ENCODE measurements at places on chromosomes 12 and 14.

DNA sequence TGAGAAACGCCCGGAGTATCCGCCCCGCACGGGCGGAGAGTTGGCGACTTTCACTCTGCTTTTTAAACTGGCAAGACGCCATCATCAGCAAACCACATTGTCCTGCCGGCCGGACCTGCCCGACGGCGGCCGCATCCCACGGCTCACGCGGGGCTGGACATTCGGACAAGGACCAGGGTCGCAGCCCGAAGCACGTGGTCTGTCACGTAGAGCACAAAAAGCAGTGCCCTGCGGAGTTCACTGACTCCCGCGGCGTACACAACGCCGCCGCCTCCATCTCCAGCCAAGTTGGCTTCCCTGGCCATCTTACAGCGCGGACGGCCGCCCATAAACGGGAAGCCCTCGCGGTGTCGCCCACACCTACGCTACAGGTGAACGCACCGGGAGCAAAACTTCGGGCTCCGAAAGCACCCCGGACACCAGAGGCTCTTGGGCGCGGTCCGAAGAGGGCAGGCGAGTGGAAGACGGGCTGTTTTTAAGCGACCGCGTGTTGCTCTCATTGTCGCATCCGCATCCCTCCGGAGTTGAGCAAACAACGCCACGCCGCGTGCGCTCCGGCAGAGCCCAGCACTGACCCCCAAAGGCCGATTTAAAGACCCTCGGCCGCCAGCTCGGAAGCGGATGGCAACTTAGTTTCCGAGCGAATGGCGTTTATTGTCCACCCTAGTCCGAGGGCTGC, 966 bp downstream of the SINHCAF start:
- DNase-seq: peak; percentile 67

GRCh38 chr12:70733385-70733784, 96.2 kb upstream of the PTPRB start:
- DNase-seq: no peak

GRCh38 chr14:44339231-44339630, 167.9 kb downstream of the FSCB start:
- no peak for DNase-seq

- DNase-seq: no peak
Observed at GRCh38 chr12:95088379-95088778, 15.0 kb upstream of the NR2C1 start.

DNA sequence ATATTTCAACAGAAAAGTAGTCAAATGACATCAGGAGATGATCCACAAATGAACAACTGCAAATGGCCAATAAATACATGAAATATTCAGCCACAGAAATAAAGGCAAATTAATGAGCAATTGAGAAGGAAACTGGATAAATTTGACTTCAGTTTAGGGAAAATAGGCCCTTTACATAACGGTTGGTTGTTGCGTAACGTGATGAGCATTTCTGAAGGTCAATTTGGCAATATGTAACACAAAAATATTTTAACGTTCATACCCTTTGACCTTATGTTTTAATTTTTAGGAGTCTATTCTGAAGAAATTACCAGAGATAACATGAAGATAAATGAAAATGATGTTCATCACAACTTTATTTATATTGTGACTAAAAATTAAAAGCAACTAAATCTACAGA, 14.7 kb upstream of the MSRB3 start:
- no peak for DNase-seq

- DNase-seq: no peak
Observed at GRCh38 chr14:81165188-81165587, 55.6 kb downstream of the GTF2A1 start.

DNA sequence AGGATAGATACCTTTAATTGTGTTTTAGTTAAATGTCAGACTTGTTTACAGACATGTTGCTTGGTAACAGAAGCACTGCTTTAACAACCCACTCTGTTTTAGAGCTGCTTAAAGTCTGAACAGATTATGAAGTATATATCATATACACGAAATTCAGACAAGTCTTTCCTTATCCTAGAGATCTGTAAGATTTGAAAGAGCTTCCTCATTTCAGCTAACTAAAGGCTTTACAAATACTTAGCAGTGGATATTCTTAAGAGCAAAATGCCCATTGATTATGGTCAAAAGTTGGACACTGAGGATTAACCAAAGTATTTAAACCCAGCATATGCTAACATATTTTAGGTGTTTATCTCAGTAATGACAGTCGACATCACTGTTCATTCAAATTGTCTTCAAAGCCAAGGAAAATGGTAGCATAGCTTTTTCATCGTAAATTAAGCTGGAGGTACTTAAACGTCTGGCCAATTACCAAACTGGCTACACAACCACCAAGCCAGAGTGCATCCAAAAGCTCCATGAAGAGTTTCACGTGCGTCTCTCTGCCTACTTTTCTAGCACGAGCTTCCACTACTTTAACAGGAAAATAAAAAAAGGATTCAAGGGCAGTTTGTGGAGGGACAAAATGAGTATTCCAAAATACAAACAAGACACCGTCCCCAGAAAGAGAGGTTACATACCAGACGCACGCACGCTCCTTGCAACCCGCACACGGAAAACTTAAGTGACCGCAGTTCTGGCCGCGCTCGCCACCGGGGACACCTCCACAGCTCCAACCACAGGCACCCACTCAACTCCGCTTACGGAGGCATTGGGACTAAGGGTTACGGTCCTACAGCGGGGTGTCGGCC, 565 bp downstream of the CEP83 start:
- DNase-seq: peak; percentile 35

- no peak for DNase-seq
Observed at GRCh38 chr12:48078901-48079300, 27.0 kb downstream of the SENP1 start.

GRCh38 chr14:103949131-103949790, 6.9 kb upstream of the RD3L start:
- DNase-seq: no peak

GRCh38 chr14:55316564-55316963, 45.3 kb downstream of the FBXO34 start:
- no peak for DNase-seq

DNA sequence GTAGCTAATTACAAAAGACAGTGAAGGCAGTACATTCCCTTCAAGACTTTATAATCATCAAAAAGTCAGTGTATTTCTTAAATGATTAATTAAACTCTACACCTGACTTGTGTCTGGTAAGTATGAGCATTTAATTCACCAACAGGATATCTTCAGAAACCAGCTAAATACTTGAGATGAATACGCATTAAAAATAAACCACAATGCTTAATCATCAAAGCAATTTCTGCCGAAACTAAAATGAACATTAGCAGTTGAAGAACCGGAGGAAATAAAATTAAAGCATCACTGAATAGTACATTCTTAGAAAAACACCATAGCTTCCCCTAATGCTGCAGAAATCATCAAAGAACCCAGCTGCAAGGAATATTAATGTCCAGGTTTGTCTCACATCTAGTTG, 32.7 kb downstream of the SLC25A21 start:
- no peak for DNase-seq

- DNase-seq: no peak
Observed at GRCh38 chr12:2453761-2454090, 341.0 kb upstream of the FKBP4 start.

DNA sequence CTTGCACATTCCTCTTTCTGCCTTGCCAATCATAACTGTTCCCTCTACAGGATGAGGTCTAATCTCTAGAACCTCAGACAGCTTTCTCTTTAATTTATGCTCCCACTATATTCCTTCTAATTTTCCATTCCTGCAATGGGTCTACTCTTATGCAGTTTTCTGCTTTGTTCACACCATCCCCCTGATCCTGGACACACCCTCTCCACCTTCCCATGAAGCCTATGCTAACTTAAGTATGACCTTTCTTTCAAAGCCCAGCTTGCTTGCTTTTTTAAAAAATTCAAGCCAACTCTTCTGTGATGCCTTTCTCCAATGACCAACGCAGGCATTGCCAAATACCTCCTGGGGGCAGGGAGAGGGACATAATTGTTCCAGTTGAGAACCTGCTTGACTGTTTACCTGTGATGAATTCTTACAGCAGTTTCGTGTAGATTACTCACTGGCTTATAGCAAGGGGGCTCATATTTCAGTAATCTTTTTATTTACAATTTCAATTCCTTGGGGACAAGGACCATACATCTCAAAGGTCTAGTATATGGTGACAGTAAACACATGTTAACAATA, 7.8 kb downstream of the SLC38A1 start:
- DNase-seq: no peak

DNA sequence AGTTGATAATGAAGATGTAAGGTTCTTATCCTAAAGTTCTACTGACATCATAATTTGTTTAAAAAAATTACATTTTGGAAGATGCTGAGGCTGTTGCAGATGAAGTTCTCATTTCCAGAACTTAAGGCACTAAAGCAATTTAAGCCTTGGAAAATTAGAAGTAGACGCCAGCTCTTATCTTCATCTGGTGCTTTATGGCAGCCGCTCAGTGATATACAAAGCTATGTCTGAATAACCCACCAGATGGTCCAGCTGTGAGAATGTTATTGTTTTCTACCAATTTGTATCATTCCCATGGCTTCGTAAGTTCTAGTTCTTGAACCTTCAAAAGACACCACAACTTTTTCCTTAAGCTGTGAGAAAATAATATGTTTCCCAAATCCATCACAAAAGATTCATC, 212.1 kb upstream of the ARID2 start:
- DNase-seq: no peak

- DNase-seq: no peak
Observed at GRCh38 chr14:96187216-96188031, 17.2 kb upstream of the BDKRB2 start.

GRCh38 chr14:105945896-105946295, 419.5 kb downstream of the TMEM121 start:
- peak; percentile 33 for DNase-seq

GRCh38 chr12:81520064-81520945, 238.8 kb downstream of the PPFIA2 start:
- DNase-seq: no peak

- DNase-seq: no peak
Observed at GRCh38 chr12:57584690-57585089, 6.3 kb upstream of the PIP4K2C start.

DNA sequence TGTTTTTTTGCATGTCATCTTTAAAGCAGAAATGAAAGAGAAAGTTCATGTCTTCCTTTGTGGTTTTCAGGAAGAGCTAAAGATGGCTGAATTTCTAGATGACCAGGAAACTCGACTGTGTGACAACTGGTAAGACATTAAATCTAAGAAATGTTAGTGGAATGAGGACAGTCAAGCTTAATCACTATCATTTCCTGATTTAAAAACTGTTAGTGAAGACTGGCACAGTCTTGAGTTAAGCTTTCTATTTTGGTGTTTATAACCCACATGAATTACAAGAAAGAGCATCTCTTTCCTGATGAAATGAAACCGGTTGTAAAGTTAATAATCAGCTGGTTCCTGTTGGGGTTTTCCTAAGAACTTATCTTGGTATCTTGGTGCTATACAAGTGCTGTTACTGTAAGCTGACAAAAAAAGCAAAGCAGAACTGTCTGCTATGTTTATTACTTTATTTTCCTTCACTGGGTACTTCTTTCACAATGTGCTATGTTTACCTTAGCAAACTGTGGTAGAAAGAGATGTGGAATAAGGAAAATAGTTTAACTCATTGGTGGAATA, 5.2 kb downstream of the TRAFD1 start:
- no peak for DNase-seq

GRCh38 chr14:85421186-85421877, 108.6 kb upstream of the FLRT2 start:
- no peak for DNase-seq

- no peak for DNase-seq
Observed at GRCh38 chr14:23159532-23159931, 23.9 kb downstream of the SLC7A8 start.

DNA sequence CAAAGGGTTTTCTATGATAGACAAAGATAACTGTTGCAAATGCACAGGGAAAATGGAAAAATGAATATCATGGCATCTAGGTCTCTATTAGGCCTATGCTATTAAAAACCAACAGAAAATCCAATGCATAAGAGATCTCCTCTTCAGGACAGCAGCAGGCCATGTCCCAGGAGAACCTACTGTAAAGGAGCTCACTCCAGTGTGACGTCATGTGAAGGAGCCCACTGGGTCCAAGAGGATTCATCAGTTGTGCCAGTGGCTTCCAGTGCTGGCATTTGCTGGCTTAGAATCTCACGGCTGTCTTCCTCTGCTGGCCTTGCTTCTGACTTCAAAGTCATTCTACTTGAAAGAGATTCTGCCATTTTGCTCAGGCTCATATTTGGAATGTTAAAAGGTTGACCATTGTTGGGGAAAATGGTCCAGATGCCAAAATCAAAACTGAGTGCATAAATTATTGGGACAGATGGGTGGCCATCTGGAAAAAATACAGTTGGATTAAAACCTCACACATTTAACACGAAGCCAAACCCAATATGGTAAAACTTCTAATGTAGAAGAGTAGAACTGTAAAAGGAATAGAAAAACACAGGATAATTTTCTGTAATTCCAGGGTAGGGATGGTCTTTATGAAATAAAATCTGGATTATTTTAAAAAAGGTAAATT, 75.4 kb upstream of the ARID2 start:
- DNase-seq: no peak

GRCh38 chr14:72247896-72248465, 315.8 kb downstream of the RGS6 start:
- no peak for DNase-seq

DNA sequence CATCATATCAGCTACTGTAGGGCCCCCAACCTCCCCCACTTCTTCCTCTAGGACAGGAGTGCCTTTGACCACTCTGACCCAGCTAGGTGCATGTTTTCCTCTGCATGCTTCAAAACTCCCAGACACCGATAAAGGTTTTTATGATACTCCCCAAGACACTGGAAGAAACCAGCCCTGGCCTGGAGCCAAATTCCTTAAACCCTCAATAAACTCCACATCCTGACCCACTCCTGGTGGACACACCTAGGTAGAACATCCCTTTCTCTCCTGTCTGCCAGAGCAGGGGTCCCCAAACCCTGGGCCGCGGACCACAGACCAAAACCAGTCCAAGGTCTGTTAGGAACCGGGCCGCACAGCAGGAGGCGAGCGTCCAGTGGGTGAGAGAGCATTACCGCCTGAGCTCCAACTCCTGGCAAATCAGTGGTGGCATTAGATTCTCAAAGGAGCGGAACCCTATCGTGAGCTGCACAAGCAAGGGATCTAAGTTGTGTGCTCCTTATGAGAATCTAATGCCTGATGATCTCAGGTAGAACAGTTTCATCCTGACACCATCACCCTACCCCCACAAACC, 49.6 kb downstream of the NT5DC3 start:
- no peak for DNase-seq

DNA sequence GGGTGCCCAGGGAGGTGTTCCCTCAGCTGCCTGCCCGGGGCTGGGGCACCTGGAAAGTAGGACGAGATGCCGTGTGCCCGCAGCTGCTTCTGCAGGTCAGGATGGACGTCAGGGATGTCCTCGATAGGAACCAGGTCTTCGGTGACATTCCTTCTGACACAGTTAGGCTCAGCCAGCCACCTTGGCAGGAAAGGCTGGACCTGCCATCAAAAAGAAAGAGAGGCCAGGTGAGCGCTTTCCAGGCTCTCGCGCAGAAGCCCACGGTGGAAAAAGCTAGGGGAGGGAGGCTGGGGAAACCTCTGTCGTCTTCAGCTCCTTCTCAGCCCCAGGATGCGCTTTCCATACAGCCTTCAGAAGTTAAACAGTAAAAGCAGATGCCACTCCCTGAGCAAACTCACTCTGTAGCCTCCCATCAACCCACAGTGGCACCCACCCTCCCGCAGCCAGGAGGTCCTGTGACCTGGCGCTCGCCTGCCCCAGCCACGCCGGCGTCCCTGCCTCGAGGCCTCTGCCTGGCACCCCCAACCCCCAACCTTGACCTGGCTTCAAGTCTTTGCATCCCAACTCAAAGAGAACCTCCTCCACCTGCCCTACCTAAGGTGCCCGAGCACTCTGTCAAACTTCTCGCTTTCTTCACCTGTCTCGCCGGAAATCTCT, 1.3 kb downstream of the DDX51 start:
- no peak for DNase-seq
